ENCODE measurements at places on chromosomes 3 and 15. TPM values are rescaled to one million over a fixed set of nuclear protein-coding genes. Genes with fewer than 3 reads are reported as not detected.

Gene GOLGA8G
- not detected for total RNA-seq

Gene SH2D7
- total RNA-seq: not detected

Gene TGM5
- not detected for total RNA-seq

Gene DAZL
- total RNA-seq: not detected

Gene PLA2G4B
- 10.6 TPM for total RNA-seq

Gene SERINC4
- 0.18 TPM for total RNA-seq

Gene GRM2
- 7.4 TPM for total RNA-seq

Gene OR5K2
- total RNA-seq: not detected

Gene ZNF662
- total RNA-seq: 1.3 TPM

Gene RBP2
- not detected for total RNA-seq

Gene UROC1
- not detected for total RNA-seq

Gene STARD9
- total RNA-seq: 2.9 TPM

Data from endodermal cell (in vitro differentiated cells).